Naive thymus-derived CD4-positive, alpha-beta T cell (primary cell): ENCODE measurements at places on chromosomes 2 and 18.

DNA sequence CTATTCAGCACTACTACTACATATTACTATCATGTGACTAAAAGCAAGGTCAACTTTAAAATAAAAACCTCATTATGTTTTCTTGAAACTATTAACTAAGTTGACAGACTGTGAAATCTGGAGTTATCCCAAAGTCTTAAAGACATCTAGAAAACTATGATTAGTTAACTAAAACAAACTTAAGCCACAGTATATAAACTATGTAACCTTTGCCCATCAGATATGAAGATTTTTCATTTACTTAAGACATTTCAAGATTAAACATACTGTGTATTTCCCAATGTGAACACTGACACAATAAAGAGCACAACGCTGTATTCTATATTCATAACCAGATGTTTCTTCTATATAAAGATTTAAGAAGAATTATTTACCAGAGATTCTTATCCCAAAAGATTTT lies 33.5 kb upstream of the CACNB4 start:
- no peaks in the 10 kb centered on the region for H3K4me1 ChIP-seq
- no peaks in the 10 kb centered on the region for H3K27me3 ChIP-seq
- no peak overlapping the region for H3K27ac ChIP-seq
- H3K4me3 ChIP-seq, result no peak overlapping the region
- H3K36me3 ChIP-seq, result peaks cover 4% of the 10 kb centered on the region

- no peaks in the 10 kb centered on the region for H3K27me3 ChIP-seq
- no peak overlapping the region for H3K27ac ChIP-seq
- no peaks in the 10 kb centered on the region for H3K4me1 ChIP-seq
Measured at GRCh38 chr2:7476371-7476770, 559.2 kb downstream of the RNF144A start.

DNA sequence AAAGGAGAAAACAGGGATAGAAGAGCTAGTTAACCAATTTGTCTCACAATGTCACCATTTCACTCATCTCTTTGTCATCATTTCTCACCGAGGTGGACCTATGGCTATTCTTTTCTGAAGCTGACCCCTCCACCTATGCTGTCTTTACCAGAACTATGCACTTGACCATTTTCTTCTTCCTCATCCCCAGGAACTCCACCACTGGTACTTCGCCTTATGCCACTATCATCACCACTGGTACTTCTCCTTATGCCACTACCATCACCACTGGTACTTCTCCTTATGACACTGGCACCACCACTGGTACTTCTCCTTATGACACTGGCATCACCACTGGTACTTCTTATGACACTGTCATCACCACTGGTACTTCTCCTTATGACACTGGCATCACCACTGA lies 745.8 kb upstream of the CHAC2 start:
- H3K27me3 ChIP-seq, result no peaks in the 10 kb centered on the region
- H3K4me1 ChIP-seq, result no peaks in the 10 kb centered on the region
- no peaks in the 10 kb centered on the region for H3K36me3 ChIP-seq
- H3K4me3 ChIP-seq, result no peak overlapping the region
- H3K27ac ChIP-seq, result no peak overlapping the region

DNA sequence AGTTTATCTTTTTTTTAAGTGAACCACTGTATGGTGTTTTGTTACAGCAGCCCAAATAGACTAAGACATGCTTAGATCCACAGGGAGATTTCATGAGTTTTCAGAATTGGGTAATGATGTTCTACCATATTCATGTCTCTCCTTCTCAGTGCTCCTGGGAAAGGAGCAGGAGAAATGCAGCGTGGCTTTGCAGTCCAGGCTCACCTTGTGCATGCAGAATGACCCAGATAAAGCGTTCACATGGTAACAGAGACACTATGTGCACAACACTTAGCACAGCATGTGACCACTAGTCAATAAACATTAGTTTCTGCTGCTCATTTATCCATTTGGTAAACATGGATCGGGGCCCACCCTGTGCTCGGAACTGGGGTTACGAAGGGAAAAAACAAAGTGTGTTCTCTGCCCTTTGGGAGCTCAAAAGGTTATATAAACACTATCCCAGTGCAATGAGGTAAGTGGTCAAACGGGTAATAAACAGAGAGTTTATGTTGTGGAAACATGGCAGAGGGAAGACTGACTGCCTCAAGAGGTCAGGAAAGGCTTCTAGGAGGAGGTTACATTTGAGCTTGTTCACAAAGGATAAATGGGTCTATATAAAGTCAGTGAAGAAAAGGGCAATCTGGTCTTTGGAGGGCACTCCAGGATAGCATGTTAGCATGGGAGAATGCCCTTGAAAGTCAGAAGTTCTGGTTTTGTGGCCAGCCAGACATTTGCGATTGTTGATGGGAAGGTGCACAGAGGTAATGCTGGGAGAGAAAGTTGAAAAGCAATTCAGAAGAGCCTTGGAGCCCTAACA lies 299.2 kb downstream of the TDRD15 start:
- H3K4me1 ChIP-seq, result no peaks in the 10 kb centered on the region
- H3K27ac ChIP-seq, result no peak overlapping the region
- no peak for DNase-seq
- no peaks in the 10 kb centered on the region for H3K36me3 ChIP-seq
- H3K27me3 ChIP-seq, result no peaks in the 10 kb centered on the region

GRCh38 chr2:20796374-20796791 lies 26.5 kb downstream of the LDAH start:
- H3K4me3 ChIP-seq, result no peak overlapping the region
- H3K27me3 ChIP-seq, result no peaks in the 10 kb centered on the region
- no peaks in the 10 kb centered on the region for H3K4me1 ChIP-seq
- H3K27ac ChIP-seq, result no peak overlapping the region
- H3K36me3 ChIP-seq, result no peaks in the 10 kb centered on the region
- no peak for DNase-seq
